ENCODE measurements at places on chromosomes 4 and X.

GRCh38 chr4:14659286-14659685 lies 343.0 kb upstream of the CPEB2 start:
- no peak for DNase-seq

- DNase-seq, result peak; percentile 9
Observed at GRCh38 chrX:40207626-40208025, 109.9 kb upstream of the BCOR start.

- no peak for DNase-seq
Observed at GRCh38 chr4:109665783-109666485, 37.3 kb downstream of the CASP6 start.

DNA sequence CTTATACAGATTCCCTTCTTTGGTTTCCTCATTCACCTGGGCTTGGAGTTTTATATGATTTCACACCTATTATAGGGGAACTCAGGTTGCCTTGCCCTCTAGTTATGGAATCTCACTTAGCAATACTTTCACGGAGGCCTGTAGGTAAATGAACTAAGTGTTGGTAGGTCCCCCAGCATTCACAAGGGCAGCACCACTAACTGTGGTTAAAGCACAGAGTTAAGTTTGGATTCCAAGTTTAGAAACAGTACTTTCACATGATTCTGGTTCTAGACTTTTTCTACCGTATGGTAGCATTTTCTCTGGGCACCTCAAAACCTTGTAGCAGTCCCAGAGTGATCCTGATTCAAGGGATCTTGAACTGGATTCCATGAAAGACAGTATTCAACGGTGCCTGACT lies 46.4 kb downstream of the SH2D1A start:
- no peak for DNase-seq

- DNase-seq, result no peak
Observed at GRCh38 chr4:1031956-1032795, 20.8 kb downstream of the FGFRL1 start.

GRCh38 chr4:4855301-4856070 lies 4.0 kb upstream of the MSX1 start:
- DNase-seq, result no peak

GRCh38 chrX:130419263-130419662 lies 17.5 kb downstream of the RBMX2 start:
- no peak for DNase-seq

DNA sequence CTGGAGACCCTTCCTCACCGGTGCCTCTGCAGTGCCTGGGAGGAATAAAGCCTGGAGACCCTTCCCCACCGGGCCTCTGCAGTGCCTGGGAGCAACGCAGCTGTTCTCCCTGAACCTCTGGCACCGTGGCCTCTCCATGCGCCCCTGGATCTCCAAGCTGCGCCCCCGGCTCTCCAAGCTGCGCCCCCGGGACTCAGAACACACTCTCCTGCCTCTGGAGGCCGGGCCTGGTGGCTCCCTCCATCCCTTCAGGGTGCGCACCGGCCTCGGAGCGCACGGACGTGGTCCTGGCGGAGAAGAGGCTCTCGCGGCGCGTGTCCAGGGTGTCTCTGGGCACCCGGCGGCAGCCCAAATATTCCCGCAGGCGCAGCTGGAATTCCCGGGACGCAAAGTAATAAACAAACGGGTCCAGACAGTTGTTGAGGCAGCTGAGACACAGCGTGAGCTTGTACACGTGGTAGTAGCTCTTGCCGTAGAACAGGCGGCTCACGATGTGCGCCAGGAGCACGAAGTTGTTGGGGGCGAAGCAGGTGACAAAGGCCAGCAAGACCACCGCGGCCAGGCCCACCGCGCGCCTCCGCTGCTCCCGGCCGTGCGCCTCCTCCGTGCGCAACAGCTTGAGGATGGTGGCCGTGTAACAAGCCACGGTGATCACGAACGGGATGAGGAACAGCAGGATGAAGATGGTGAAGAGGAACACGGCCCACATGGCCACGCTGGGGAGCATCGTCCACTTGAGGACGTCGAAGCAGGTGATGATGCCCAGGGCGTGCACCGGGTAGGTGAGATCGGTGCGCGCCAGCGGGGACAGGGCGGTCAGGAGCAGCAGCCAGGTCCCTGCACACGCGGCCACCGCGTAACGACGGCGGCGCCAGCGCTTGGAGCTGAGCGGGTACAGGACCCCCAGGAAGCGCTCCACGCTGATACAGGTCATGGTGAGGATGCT lies 12.8 kb upstream of the ASMTL start:
- no peak for DNase-seq

- DNase-seq, result no peak
Observed at GRCh38 chrX:130851569-130851968, 51.4 kb downstream of the ENOX2 start.

- DNase-seq, result no peak
Observed at GRCh38 chr4:73803213-73803612, 33.3 kb upstream of the CXCL6 start.

GRCh38 chrX:72143609-72143907 lies 11.8 kb upstream of the RTL5 start:
- no peak for DNase-seq

DNA sequence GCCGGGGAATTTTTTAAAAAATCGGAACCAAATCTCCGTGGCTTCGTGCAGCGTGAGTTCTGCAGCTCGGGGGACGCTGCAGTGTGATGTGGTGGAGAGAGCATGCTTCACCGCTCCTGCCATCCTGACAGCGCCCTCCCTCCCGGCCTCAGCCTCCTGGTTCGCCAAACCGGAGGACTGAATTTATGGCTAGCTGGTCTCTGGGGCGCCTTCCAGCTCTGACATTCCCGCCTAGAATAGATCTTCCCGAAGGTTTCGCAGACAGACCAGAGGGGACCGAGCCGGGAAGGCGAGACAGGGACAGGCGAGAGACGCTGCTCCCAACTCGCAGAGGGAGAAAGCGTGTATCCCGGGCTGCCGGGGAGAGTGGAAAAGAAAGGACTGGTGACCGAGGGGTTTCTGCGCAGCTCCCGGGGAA lies 25.9 kb downstream of the HOPX start:
- DNase-seq, result no peak

GRCh38 chr4:38867478-38868058 lies at the start of gene FAM114A1:
Gene FAM114A1 (plus strand): TSS chr4:38867806. CDS start chr4:38878079, 10,273 bp downstream.
- DNase-seq, result no peak

DNA sequence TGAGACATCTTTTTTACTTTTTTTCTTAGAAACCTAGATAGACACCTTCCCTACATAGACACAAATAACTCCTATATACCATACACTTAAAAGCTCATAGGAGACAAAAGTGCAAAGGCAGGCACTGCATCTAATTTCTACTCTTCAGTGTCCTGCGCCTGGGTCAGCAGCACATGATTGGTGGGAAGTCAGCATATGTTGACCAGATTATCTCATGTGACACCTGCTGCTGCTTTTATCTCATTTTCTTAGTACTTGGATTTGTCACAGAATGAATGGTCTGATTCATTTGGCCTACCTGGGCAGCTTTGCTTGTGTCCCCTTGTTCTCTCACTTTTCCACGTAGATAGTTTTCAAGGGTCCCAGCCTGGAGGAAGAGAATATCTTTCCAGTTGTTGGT lies 24.9 kb upstream of the LNX1 start:
- DNase-seq, result no peak

- DNase-seq, result no peak
Observed at GRCh38 chrX:136055651-136056221, 70.5 kb downstream of the SLC9A6 start.

GRCh38 chrX:10833299-10834169 lies 213.1 kb upstream of the MID1 start:
- no peak for DNase-seq

- no peak for DNase-seq
Observed at GRCh38 chr4:66501997-66502396, 831.7 kb upstream of the EPHA5 start.

GRCh38 chr4:174553828-174554227 lies 31.5 kb upstream of the HPGD start:
- DNase-seq, result no peak

DNA sequence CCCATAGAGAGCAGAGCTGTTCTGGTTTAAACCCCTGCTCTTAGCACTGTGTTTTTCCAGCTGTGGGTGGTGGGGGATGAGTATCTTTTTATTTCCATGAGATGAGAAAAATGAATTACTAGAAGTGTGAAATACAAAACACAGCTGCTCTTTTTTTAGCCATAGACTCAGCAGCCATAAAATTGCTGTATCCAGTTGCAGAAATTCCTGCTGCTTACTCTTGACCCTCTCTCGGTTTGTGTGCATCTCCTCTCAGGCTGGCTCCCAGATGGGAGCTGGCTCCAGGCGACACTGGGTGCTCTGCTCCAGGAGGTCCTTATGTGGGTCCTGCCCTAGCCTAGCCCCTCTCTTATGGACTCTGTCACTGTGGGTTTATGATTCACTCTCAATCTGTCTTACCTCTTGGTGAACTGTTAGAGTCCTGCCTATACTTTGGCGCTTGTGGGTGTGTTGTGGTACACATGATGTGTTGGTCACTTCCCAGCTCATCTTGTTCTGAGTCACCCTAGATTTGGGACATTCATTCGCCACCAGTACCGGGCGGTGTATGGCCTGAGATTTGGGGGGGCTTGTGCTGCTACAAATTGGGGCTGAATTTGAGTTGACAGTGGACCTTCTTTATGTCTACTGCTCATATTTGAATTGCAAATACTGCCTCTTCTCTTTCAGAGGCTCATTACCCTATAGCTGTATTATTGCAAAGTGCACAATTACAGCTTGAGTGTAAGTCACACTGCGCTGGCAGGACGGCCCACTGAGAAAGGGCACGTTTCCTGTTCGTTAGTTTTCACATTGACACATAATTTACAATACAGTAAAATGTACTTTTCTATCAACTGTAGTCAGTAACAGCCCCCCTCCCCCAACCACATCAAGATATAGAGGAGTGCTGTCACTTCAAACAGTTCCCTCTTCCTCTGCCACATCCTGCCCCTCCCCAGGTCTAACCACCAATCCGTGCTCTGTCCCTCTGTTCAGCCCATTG lies 46.9 kb upstream of the MSANTD1 start:
- DNase-seq, result peak; percentile 59

GRCh38 chrX:132395645-132396044 lies 93.2 kb downstream of the MBNL3 start:
- no peak for DNase-seq

- no peak for DNase-seq
Observed at GRCh38 chr4:25767877-25768725, 94.7 kb downstream of the SEL1L3 start.

- no peak for DNase-seq
Observed at GRCh38 chr4:122434285-122434684, 22.2 kb downstream of the IL2 start.

All from activated CD4-positive, alpha-beta T cell treated with anti-CD3 and anti-CD28 coated beads for 4 hours (primary cell).